ENCODE measurements at places on chromosomes 6 and 20. TPM values are rescaled to one million over a fixed set of nuclear protein-coding genes. Genes with fewer than 3 reads are reported as not detected.

GRCh38 chr6:16434885-16435284 lies 196.5 kb downstream of the GMPR start:
- no peak for DNase-seq

GRCh38 chr6:137498481-137499190 lies 4.4 kb upstream of the OLIG3 start:
- no peak for DNase-seq

DNA sequence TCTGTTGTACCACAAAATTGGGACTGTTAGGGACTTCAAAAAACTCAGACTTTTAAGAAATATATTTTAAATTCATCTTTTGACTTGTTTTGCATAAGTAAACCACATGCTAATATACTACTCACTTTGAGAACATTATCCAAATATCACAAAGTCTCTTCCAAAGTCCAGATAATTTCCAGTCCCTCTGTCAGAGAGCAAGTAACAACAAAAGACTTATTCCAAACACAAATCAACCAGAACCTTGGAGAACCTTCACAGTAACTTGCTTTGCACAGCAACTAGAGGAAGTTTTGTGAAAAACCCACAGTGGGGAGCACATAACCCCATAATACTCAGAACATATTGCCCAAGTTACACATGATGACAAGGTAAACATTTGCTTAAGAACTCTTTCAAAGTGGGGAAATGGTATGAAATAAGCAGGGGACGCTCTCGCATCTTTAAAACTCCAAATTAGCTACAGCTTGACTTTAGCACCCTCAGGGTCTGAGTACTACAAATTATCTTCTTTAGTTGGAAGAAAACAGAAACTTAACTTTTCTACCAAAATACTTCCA lies 37.8 kb downstream of the CENPW start:
- DNase-seq = no peak

The MYB gene
- 18.4 TPM for total RNA-seq

All from naive thymus-derived CD4-positive, alpha-beta T cell (primary cell).